ENCODE measurements at places on chromosomes 11 and 22.
A peak's percentile ranks its signal among the peaks of the same experiment; 100 is the strongest.

- DNase-seq = no peak
These were observed 54.5 kb upstream of the ZBTB44 start for GRCh38 chr11:130369141-130369691.

DNA sequence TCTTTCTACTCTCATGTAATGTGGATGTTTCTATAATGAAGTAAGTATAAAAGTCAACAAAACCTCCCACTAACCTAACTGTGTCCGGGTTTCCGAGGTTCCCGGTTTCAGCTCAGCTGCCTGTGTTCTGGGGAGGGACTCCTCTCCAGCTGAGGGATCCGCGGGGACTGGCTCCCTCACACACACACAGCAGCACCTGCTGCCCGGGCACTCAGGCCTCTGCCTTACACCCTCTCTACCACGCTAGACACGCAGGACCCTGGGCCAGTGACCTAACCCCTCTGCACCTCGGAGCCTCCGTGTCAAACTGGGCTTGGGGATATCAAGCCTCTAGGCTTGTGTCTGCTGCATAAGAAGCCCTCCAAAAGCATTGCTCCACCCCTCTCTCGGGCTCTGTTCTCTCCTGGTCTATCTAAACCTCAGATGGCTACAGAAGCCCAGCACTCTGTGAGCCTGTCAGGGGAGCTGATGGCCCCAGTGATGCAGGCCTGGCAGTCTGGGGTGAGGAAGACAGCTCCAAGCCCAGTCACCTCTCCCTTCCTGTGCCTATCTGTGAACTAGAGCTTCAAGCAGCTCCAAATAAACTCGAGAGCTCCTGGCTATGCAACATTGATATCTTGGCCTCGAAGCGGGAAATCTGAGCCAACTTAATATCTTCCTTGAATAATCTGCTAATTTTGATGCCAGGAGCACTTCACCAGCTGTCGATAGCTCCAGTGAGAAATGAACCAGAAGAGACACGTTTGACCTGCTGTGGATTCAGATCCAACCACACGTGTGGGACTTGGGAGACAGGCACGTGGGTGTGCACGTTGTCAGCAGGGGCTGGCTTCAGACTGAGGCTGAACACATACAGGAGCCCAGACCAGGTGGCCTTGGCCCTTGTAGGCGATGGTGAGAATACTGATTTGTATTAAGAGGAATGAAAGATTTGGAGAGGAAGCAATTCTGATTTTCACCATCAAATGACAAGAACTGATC, 232.7 kb upstream of the B3GAT1 start:
- no peak for DNase-seq

DNA sequence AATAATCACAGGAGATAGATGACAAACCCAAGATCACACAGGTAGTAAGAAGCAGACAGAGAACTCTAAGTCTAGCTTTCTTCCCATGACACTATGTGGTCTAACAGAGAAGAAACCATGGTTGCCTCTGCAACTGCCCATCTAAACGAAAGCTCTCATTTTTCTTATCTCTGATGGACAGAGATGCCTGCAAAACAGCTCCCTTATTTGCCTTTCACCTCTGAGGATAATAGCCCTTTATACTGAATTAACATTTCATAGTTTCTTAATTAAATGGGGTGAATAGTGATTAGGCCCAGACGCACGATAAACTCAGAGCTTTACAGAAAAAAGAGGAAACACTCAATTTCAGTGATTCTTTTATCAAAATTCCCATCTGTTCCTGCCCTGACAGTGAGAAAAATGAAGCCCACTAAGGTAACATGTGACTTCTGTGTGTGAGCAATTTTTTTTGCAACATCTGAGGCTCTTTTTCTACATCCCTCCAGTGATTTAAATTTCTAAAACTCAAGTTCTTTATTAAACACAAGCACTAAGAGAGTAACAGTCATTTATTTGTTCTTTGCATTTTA, 24.6 kb downstream of the OR2AG2 start:
- no peak for DNase-seq

GRCh38 chr11:43649501-43649900, 31.0 kb upstream of the HSD17B12 start:
- DNase-seq = no peak

DNA sequence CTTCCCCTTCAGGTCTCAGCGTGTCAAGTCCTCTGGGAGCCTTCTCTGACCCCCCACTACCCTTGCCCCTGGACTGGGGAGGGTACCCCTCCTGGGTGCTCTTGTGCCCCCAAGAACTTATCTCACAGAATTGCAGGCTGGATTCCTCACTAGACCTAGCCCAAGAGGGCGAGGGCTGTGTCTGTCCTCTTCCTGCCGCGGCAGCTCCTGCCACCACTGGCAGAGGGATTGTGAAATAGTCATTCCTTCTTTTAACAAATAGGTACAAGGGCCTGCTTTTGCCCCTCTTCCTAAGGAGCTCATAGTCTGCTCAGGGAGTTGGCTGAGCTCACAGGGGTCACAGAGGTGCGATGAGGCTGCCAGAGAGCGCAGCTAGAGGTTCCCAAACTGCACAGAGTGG, 5.5 kb downstream of the RAB36 start:
- DNase-seq = no peak

DNA sequence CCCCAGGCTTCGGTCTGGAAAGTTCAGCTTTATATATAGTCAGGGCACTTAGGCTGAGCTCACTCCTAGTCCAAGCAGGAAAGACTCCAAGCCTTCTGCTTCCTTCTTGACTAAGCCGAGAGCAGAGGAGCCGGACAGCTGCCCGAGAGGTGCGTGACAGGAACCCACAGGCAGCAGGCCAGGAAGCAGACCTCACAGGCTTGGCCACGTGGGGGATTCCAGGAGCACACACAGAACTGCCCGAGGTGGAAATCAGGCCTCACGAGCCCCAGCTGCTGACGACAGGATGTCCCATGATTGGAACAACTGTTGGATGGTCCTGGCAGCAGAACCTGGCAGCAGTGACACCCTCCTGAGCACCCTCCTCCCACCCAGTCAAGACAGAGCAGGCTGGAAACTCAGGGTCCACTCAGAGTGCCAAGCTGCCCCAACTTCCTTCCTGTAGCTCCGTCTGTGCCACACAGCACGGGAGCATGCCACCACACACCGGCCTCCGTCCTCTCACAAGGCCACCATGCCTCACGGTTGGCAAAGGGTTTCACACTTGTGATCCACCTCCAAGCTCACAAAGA, 5.4 kb downstream of the PLA2G6 start:
- DNase-seq = peak; percentile 59

DNA sequence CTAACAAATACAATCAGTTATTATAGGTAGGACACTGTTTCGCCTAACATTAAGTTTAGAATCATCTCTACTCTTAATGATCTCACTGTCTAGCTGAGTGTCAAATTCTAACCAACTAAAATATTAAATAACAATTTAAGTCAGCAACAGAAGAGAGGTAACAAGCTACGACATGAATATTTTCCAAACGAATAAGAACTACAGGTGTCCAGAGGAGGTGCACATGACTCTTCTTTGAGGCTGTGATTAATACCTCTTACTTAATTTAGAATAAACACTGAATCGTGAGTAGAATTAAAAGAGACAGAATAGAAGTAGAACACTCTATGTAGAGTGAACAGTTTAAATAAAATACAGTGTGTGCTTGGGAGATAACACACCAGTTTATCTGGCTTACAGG, 619.0 kb upstream of the ARHGAP42 start:
- no peak for DNase-seq
